Fibroblast of skin of right quadriceps (primary cell): ENCODE measurements at places on chromosomes 3 and 15.

DNA sequence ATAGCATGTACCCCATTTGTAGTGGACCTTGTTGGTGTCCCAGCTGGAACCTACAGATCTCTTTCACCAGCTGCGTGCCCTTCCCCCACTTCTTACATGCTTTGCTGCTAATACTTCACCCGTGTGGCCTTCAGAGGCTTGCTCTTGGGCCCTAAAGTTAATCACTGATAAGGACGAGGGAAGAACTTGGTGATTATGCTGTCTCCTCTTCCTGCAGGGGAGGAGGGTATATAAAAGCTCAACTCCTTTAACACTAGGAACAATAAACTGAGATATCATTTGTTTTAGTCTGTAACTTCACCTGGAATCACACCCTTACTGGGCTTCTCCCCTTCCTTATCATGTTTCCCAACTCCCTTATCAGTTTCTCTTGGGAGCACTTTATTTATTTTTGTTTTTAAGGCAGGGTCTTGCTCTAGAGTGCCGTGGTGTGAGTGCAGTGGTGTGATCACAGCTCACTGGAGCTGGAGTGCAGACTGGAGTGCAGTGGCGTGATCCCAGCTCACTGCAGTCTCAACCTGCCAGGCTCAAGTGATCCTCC is 43.2 kb upstream of the PIK3R4 start:
- DNase-seq = no peak

GRCh38 chr3:104596551-104596950 is 770.2 kb upstream of the ALCAM start:
- peak; percentile 43 for DNase-seq

DNA sequence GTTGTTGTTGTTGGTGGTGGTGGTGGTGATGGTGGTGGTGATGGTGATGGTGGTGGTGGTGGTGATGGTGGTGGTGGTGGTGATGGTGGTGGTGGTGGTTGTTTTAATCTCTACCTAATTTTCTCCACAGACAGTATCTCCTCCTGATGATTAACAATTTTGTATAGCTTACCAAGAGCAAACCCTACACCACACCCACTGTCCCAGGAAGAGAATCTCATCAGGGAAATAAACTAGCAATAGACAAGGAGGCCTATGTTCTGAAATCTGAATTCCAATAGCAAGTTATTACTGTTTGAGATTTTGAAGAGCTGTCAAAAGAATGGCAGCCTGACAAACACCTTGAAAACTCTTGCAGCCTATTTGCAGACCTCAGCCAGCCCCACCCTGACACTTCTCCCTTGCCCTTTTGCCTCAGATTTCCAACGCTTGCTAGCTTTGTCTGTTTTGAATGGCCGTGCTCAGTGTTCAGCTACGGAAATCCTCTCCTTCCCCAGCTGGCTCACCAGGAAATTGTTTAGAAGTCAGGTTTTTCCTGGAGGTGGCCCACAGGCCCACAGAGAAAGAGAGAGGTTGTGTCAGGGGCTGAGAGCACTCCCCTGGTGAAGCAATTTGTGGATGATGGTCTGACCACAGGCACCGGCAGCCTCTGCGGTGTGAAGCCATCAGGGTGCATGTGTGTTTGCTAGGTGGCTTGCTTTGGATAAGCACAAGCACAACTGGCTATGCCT is 101.6 kb downstream of the MAGI1 start:
- no peak for DNase-seq

GRCh38 chr15:63501256-63502089 is 2.9 kb upstream of the USP3 start:
- DNase-seq = peak; percentile 88

- DNase-seq = no peak
These were observed 384.7 kb downstream of the MFSD1 start for GRCh38 chr3:159186581-159186980.

DNA sequence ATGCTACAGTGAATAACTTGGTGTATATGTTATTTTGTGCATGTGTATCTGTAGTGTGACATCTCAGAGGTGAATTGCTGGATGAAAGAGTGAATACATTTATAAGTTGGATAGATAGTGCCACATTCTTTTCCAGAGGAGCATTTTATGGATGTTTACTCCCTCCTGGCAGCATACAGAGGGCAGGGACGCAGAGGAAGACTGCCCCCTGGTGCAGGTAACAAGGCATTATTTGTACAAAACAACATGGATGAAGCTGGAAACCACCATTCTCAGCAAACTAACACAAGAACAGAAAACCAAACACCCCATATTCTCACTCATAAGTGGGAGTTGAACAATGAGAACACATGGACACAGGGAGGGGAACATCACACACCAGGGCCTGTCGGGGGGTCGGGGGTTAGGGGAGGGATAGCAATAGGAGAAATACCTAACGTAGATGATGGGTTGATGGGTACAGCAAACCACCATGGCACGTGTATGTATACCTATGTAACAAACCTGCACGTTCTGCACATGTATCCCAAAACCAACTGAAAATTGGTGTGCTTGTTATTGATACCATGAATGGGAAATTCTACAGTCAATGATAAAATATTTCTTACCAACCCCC is 57.9 kb upstream of the CTXND1 start:
- DNase-seq = peak; percentile 7

GRCh38 chr3:16496408-16497222 is 16.9 kb downstream of the RFTN1 start:
- peak; percentile 21 for DNase-seq

- DNase-seq = peak; percentile 24
These were observed 116.1 kb upstream of the DNAJC19 start for GRCh38 chr3:181105646-181106045.

DNA sequence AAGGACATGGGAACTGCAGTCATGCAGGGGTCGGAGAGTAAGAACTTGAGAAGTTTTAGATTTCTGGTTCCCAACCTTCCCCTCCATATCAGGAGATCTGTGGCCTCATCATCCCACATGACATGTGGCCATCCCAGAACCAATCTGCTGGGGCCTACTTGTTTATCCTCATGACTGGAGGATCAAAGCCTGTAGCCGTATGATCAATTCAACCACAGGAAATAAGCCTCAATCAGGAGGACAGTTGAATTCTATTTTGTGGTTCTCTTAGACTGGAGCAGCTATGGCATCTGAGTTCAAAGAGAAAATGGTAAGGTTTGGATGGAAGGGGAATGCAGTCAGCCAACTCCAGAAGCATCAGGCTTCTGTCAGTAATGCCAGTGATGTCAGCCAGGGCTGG is 57.2 kb downstream of the IL16 start:
- DNase-seq = no peak

DNA sequence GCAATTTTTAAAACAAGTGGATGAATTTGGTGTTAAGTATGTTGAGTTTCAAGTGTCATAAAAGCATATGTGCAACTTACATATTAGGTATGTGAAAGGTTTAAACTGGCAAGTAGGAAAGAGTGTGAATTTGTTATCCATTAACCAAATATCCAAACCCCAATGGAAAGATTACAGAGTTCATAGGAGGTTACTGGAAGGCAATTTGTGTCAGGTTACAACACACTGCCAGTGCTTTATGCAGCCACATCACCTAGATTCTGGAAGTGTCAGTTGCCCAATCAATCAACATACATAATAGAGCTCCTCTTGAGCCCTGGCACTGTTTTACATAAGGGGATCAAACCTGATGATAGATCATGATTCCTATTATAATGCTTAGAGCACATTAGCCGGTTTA is 261.0 kb downstream of the ROBO1 start:
- DNase-seq = no peak

GRCh38 chr3:195584543-195584870 is 767 bp upstream of the APOD start:
- DNase-seq = no peak

DNA sequence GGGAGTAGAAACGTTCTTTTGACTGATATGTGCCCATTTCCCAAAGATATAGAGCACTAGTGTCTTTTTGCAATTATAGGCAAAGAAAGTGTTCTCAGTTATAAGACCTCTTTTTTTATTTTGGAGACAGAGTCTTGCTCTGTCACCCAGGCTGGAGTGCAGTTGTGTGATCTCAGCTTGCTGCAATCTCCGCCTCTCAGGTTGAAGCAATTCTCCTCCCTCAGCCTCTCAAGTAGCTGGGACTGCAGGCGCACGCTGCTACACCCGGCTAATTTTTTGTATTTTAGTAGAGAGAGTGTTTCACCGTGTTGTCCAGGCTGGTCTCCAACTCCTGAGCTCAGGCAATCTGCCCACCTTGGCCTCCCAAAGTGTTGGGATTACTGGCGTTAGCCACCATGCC is 20.7 kb upstream of the ZNF639 start:
- no peak for DNase-seq

- no peak for DNase-seq
These were observed 31.3 kb downstream of the CCDC13 start for GRCh38 chr3:42741796-42742195.

DNA sequence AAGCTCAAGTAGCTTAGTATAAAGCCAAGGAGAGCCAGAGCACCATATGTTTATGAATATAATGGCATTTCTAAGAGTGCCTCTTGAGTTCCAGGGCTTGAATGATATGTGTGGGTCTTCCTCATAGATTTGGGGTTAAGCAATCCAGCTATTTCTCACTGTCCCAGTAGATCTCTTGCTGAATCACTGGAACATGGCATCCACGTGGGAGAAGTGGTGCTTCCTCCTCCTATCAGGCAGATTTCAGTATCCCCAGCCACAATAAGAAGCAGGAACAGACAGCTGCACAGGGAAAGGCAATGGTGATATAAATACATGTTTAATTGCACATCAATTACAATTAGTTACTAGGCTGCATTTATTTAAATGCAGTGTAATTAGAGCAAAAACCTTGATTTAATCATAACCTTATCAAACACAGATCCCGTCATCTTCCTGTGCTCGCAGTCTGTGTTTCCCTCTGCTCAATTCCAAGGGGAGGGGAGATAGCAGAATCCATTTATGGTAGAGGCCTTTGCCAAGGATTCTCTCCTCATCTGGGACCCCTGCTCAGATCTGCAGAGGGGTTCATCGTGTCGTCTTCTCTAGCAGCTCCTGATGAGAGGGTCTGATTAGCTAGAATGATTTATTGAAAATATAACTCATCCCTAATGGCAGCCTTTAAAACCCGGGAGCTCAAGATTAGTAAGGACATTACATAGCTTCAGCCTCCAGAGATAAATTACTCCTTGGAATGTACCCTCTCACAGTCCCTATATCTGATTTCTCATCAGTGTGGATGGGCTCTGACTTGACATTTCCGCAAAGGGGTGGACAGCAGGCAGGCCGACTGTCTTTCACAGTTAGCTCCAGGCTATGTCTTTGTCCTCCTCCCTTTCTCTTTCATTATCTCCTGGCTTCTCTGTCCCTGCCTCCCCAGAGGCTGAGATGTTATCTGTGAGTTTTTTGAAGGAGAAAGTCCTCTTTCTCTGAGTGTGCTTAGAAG is 775.9 kb downstream of the AGBL1 start:
- DNase-seq = no peak

DNA sequence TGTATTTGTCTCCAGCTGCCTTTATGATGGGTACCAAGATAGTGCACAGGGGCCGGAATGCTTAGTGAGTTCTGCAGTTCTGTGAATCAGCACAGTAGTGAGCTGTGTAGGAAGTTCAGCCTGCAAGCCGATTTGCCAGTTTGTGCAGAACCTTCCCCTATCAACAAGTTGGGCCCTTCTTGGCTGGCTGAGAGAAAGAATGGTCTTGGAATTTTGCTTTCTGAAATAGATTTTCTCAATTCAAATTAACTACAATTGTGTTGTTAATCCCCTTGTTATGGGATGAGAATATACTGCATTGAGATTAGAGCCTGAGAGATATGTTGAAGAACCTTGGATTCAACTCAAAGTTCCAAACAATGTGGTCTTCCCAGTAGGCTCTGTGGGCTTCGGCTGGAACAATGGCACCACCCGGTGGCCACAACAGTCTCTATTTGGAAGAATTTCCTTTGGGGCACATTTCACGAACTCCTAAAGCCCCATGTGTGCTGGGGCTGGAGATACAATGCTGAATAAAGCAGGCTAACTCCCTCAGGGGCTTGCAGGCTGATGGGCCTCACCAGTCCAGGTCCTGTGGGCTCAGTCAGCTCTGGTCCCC is 59.1 kb downstream of the TRIM42 start:
- peak; percentile 9 for DNase-seq

DNA sequence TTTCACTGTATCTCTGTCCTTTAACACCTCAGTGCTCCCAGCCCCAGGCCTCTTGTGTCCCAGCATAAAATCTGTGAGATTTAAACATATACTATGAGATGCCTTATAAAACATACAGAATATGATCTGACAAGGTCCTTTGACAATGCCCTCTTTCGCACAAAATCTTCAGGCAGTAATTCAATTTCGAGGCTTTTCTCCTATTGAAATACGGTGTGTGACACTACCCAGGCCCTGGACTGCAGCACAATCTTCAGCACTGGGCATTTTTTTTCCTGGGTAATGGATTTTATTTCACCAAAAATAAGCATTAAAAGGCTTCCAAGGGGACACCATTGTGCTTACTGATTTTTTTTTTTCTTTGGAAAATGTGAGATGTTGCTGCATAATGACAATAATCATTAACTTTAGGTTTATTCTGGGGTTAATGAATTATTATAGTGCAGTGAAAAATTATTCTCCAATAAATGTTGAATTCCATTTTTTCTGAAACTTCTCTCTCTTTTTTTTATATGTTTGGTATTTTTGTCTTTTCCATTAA is 40.9 kb upstream of the FAM3D start:
- no peak for DNase-seq

- peak; percentile 95 for DNase-seq
These were observed 79.6 kb downstream of the MLH1 start for GRCh38 chr3:37072892-37073291.

DNA sequence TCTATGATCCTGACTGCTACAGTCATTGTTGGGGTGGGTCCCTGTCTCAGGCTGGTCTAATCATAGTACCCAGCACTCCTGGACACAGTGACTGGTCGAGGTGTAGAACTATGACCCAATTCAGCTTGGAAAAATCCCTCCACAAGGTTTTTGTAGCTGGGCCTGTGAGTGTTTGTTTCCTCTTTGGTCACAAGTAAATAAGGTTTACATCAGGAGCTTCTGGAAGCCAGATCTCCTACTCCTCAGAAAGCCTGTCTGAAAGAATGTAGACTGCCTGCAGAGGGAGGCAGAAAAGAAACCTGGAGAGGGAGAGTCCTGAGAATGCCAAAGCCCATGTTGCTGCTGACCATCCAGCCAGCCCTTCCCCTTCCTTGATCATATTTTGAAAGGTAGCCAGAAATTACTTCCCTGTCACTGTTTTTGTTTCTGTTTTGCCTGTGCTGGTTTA is 123.2 kb downstream of the RAP2B start:
- DNase-seq = no peak

DNA sequence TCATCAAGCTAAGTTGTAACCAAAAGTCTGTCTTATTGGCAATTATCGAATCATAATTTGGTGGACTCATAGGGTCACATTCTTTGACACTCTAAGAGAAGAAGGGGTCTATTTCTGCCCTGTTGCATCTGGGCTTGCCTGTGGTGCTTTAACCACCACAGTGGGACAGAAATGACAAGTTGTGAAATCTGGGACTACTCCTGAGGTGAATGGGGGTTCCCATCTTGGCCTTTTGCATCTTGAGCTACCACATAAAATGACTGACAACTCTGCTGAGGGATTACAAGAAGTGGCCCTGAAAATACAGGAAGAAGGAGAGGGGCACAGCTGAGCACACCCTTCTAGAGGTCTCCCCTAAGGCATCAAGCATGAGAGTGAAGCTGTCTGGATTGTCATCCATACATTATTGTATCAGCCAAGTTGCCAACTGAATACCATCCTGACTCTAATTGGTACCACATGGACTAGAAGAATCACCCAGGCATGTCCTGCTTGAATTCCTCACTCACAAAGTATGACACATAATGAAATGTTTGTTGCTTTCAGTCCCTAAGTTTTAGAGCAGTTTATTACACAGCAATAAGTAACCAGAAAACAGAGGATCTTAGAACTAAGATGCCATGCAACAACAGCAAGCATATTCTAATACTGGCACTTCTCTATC is 306.5 kb downstream of the ROBO1 start:
- DNase-seq = peak; percentile 54
